Activated CD8-positive, alpha-beta T cell treated with anti-CD3 and anti-CD28 coated beads for 36 hours (primary cell): ENCODE measurements at places on chromosomes 13 and 19. TPM values are rescaled to one million over a fixed set of nuclear protein-coding genes. Genes with fewer than 3 reads are reported as not detected.

The RPL21 gene
- 1,445 TPM for total RNA-seq

- H3K27ac ChIP-seq, result no peak overlapping the region
- no peaks in the 10 kb centered on the region for H3K36me3 ChIP-seq
- H3K4me1 ChIP-seq, result no peaks in the 10 kb centered on the region
Observed at GRCh38 chr13:103517066-103517767, 451.0 kb upstream of the SLC10A2 start.

The KIR2DL1 gene
- total RNA-seq, result not detected

DNA sequence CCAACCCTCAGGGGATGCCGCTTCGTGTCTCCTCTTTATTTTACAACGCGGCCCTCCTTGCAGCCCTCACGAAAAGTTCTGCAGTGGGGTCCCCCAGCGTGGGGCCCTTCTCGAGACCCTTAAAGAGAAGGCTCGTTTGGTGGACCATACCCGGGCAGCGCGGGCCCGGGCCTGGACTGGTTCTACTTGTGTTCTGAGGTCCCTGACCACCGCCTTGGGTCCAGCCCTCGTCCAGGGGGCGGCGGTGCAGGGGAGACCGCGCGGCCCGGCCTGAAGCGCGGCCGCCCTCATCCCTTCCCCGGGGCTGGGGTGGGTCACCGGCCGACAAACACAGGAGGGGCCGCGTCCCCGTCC lies 400 bp upstream of the SERP2 start:
- no peak for DNase-seq
- H3K27ac ChIP-seq, result no peak overlapping the region
- H3K4me3 ChIP-seq, result peak overlapping the region; percentile 42
- H3K27me3 ChIP-seq, result peaks cover 16% of the 10 kb centered on the region
- H3K36me3 ChIP-seq, result no peaks in the 10 kb centered on the region

GRCh38 chr19:5298471-5298901 lies 42.1 kb downstream of the PTPRS start:
- H3K27ac ChIP-seq, result no peak overlapping the region
- DNase-seq, result no peak
- peaks cover 2% of the 10 kb centered on the region for H3K4me1 ChIP-seq
- H3K4me3 ChIP-seq, result no peak overlapping the region
- no peaks in the 10 kb centered on the region for H3K36me3 ChIP-seq
- H3K27me3 ChIP-seq, result peaks cover 2% of the 10 kb centered on the region

- DNase-seq, result no peak
- H3K4me3 ChIP-seq, result no peak overlapping the region
- H3K4me1 ChIP-seq, result no peaks in the 10 kb centered on the region
- peaks cover 26% of the 10 kb centered on the region for H3K36me3 ChIP-seq
- no peak overlapping the region for H3K27ac ChIP-seq
Observed at GRCh38 chr13:41820581-41821237, 140.2 kb downstream of the VWA8 start.

GRCh38 chr13:44652962-44653660 lies 77.0 kb upstream of the TSC22D1 start:
- H3K36me3 ChIP-seq, result no peaks in the 10 kb centered on the region
- peaks cover 11% of the 10 kb centered on the region for H3K27me3 ChIP-seq
- no peak for DNase-seq

- peak; percentile 74 for DNase-seq
- H3K27ac ChIP-seq, result peak overlapping the region; percentile 86
- H3K36me3 ChIP-seq, result peaks cover 15% of the 10 kb centered on the region
- peaks cover 28% of the 10 kb centered on the region for H3K4me1 ChIP-seq
Observed at GRCh38 chr19:13104360-13104847, 1.7 kb upstream of the LYL1 start.

The FFAR1 gene
- total RNA-seq, result not detected

DNA sequence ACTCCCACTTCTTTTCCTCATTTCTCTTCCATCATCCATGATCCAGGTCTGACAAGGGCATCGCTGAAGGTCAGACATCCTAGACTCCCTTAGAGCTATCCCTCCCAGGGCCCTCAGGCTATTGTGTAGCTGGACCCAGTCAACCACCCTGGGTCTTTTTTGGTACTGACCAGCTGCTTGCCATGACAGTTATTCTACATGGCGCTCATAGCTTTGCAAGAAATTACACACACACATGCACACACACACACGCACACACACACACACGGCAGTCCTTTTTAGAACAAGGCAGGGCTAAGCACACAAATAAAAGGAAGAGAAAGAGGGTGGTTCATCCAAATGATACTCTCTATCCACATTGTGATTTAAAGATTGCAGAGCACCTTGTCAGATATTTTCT lies 18.3 kb downstream of the SIAH3 start:
- no peaks in the 10 kb centered on the region for H3K27me3 ChIP-seq
- H3K4me3 ChIP-seq, result no peak overlapping the region
- H3K4me1 ChIP-seq, result no peaks in the 10 kb centered on the region
- no peaks in the 10 kb centered on the region for H3K36me3 ChIP-seq
- DNase-seq, result no peak

GRCh38 chr13:79289571-79289970 lies 116.5 kb downstream of the RBM26 start:
- H3K4me1 ChIP-seq, result no peaks in the 10 kb centered on the region
- H3K27me3 ChIP-seq, result peaks cover 3% of the 10 kb centered on the region
- H3K4me3 ChIP-seq, result no peak overlapping the region

The BLVRB gene
- total RNA-seq, result 21.2 TPM

DNA sequence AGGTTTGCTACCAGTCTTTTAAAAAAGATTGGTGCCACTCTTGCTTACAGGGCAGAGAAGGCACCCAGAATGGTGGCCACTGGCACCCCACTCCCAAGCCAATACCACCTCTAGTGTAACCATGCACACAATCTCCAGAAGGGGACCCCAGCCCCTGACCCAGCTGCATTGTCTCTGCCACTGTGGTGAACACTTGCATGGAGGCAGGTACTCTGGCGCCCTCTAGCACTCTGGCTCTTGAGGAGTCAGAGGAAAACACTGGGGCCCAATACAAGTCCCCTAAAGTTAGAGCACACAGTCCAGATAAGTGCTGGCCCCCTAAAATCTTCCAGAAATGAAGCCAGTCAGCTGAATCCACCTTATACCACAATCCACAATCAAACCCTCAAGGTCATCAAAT lies 6.0 kb downstream of the ERVV-1 start:
- DNase-seq, result peak; percentile 55
- no peak overlapping the region for H3K27ac ChIP-seq
- H3K27me3 ChIP-seq, result peaks cover 1% of the 10 kb centered on the region
- peaks cover 2% of the 10 kb centered on the region for H3K36me3 ChIP-seq
- H3K4me1 ChIP-seq, result no peaks in the 10 kb centered on the region
- no peak overlapping the region for H3K4me3 ChIP-seq

The PRRG2 gene
- total RNA-seq, result 1.5 TPM

DNA sequence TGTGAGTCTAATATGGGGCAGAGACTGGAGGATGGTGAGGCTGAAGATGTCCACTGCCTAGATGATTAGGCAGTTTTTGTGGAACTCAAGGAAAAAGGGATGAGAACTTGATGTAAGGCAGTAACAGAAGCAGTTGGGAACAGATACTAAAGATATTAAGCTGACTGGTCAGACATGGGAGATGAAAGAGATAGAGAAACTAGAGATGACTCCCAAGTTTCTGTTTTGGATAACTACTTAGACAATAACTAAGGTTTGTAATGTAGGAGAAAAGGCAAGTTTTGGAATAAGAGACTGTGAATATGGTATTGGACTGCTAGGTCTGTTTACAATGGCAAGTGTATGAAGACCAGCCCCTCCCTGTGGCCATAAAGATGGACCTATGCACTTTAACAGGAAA lies 43.5 kb upstream of the CLDN10 start:
- H3K27me3 ChIP-seq, result peaks cover 6% of the 10 kb centered on the region
- H3K4me3 ChIP-seq, result no peak overlapping the region
- no peaks in the 10 kb centered on the region for H3K4me1 ChIP-seq
- no peak overlapping the region for H3K27ac ChIP-seq
- DNase-seq, result no peak

- no peak overlapping the region for H3K4me3 ChIP-seq
- H3K27ac ChIP-seq, result no peak overlapping the region
- H3K4me1 ChIP-seq, result peaks cover 4% of the 10 kb centered on the region
- DNase-seq, result no peak
- H3K36me3 ChIP-seq, result peaks cover 26% of the 10 kb centered on the region
- no peaks in the 10 kb centered on the region for H3K27me3 ChIP-seq
Observed at GRCh38 chr13:51380269-51380668, 40.8 kb downstream of the SERPINE3 start.

- no peaks in the 10 kb centered on the region for H3K36me3 ChIP-seq
- no peaks in the 10 kb centered on the region for H3K4me1 ChIP-seq
- no peak for DNase-seq
- H3K27ac ChIP-seq, result no peak overlapping the region
- H3K4me3 ChIP-seq, result no peak overlapping the region
Observed at GRCh38 chr19:48537541-48537940, 14.4 kb upstream of the SULT2B1 start.

DNA sequence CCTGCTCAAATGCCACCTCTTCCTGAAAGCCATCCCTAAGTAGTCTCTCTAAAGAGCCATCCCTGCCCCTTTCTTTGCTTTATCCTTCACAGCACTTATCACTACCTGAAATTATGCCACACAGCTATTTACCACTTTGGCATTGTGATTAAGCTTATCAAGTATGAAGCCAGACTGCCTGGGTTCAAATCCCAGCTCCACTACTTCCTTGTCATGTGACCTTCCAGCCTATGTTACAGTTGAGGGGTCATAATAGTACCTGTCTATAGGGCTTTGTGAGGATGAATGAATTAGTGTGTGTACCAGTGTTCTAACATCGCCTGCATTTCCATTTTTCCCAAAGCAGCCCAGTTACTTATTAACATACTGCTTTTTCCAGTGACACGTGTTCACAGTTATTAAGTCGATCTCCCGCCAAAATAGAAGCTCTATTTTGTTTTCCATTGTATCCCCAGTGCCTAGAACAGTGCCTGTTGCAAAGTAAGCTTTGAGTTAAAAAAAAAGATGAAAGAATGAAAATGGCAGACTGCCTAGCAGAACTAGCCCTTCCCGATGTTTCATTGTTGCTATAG lies 32.8 kb downstream of the ZSWIM9 start:
- H3K4me1 ChIP-seq, result peaks cover 26% of the 10 kb centered on the region
- H3K27me3 ChIP-seq, result no peaks in the 10 kb centered on the region
- no peak overlapping the region for H3K27ac ChIP-seq
- peak; percentile 55 for DNase-seq
- H3K36me3 ChIP-seq, result peaks cover 15% of the 10 kb centered on the region

DNA sequence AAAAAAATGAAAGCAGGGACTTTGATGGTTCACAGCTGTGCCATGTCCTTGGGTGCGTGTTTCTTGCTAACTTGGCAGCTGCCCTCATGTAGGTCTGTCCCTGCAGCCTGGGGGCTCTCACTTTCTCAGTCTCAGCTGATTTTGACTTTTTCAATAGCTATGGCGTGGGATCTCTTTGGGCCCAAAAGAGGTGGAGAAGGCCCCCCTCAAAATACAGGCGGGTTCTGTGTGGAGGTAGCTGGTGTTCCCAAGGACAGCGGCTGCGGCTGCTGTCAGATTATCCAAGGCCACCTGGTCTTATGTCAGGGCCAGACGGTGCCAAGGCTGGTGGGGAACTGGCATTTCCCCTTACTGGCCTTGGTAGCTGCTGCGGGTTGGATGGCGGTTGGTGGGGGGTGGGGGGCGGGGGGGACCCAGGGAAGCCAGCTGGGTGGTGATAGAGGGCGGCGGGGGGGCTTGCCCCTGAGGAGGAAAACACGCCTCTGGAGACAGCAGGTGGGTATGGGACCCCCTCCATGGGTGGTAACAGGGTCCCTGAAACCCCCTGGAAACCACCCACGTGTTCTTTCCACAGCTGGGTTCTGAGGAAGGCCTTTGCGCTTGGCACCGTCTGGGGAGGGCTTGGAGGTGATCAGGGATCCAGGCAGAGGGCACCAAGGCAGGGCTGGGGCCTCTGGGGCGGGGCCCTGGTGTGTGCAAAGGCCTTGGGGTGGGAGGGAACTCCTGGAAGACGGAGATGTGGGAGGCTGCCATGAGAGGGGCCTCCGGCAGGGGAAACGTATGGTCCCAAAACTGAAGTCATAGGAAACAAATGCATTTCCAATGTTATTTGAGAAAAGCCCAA lies 4.1 kb downstream of the TIMM13 start:
- peaks cover 15% of the 10 kb centered on the region for H3K36me3 ChIP-seq
- H3K27me3 ChIP-seq, result no peaks in the 10 kb centered on the region
- no peak for DNase-seq
- H3K4me1 ChIP-seq, result peaks cover 10% of the 10 kb centered on the region

The RNASEH2B gene
- total RNA-seq, result 63.5 TPM

The LPAR2 gene
- total RNA-seq, result 28.2 TPM

DNA sequence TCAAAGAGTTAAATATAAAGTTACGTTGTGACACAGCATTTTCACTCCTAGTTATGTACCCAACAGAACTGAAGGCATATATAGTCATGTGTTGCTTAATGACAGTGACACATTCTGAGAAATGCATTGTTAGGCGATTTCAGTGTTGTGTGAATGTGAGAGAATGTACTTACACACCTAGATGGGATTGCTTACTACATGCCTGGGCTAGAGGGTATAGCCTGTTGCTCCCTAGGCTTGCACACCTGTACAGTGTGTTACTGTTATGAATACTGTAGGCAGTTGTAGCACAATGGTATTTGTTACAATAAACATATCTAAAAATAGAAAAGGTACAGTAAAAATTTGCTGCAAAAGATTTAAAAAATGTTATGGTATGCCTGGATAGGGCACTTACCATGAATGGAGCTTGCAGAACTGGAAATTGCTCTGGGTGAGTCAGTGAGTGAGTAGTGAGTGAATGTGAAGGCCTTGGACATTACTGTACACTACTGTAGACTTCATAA lies 89.2 kb downstream of the DHRS12 start:
- no peaks in the 10 kb centered on the region for H3K27me3 ChIP-seq
- H3K4me1 ChIP-seq, result no peaks in the 10 kb centered on the region
- H3K36me3 ChIP-seq, result no peaks in the 10 kb centered on the region
- H3K27ac ChIP-seq, result no peak overlapping the region
- H3K4me3 ChIP-seq, result no peak overlapping the region
- DNase-seq, result no peak

GRCh38 chr19:3243819-3244700 lies 19.6 kb downstream of the CELF5 start:
- no peak overlapping the region for H3K27ac ChIP-seq
- H3K4me3 ChIP-seq, result no peak overlapping the region
- H3K36me3 ChIP-seq, result no peaks in the 10 kb centered on the region
- H3K4me1 ChIP-seq, result no peaks in the 10 kb centered on the region
- H3K27me3 ChIP-seq, result no peaks in the 10 kb centered on the region

GRCh38 chr19:11238041-11238440 lies 1.4 kb upstream of the ANGPTL8 start:
- H3K36me3 ChIP-seq, result peaks cover 2% of the 10 kb centered on the region
- peaks cover 5% of the 10 kb centered on the region for H3K27me3 ChIP-seq
- no peak overlapping the region for H3K4me3 ChIP-seq
- no peaks in the 10 kb centered on the region for H3K4me1 ChIP-seq
- no peak for DNase-seq
- no peak overlapping the region for H3K27ac ChIP-seq

DNA sequence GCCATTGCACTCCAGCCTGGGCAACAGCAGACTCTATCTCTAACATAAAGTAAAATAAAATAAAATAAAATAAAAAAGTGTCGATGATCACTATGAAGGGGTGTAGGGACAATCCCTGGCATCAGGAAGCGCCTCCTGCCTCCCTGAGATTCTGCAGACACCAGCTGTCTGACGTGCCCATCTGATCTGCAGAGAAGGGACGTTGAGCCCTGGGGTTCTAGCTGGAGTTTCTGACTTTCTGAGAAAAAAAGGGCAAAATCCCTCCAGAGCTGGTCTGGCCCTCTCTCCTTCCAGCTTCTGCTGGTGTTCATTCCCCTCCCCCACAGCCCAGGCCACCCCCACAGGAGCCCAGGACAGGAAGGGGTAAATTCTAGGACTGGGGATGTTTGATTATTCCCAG lies 2.4 kb upstream of the ADGRE5 start:
- H3K27ac ChIP-seq, result peak overlapping the region; percentile 44
- no peaks in the 10 kb centered on the region for H3K27me3 ChIP-seq
- H3K4me3 ChIP-seq, result no peak overlapping the region

- peak overlapping the region; percentile 81 for H3K27ac ChIP-seq
- H3K27me3 ChIP-seq, result no peaks in the 10 kb centered on the region
- H3K4me3 ChIP-seq, result no peak overlapping the region
- peak; percentile 19 for DNase-seq
Observed at GRCh38 chr13:114118086-114118485, 14.3 kb downstream of the RASA3 start.

The DLL3 gene
- 1.3 TPM for total RNA-seq
